Urinary bladder (tissue), 4 donors: ENCODE measurements at places on chromosomes 2 and 18. TPM values are rescaled to one million over a fixed set of nuclear protein-coding genes. Genes with fewer than 3 reads are reported as not detected.

SLC4A3 gene
- polyA plus RNA-seq, result 2.6 TPM

GRCh38 chr2:191166111-191166755, 15.4 kb upstream of the STAT4 start:
- DNase-seq, result no peak

GRCh38 chr2:189574793-189575475, 5.7 kb downstream of the SLC40A1 start:
- DNase-seq, result no peak

DNA sequence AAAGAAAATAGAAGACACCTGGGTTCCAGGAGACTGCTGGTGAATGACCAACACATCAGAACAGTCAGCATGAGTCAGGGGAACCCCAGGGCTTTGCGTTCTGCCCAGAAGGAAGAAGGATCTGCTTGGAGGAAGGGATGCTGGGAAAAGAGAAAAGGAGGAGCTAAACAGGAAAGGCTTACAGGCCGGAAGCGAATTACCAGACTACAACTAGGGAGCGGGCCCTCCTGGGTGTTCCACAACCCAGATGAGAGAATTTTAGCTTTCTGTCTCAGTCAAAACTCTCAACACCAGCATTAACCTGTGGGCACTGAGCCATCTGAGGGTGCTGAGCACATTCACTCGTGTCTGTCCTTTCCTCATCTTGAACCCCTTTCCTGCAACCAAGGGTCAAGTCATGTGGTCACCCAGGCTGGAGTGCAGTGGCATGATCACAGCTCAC, 19.2 kb downstream of the CDC42EP3 start:
- DNase-seq, result no peak

RMDN2 gene
- 6.4 TPM for polyA plus RNA-seq

GPR35 gene
- 3.3 TPM for polyA plus RNA-seq

GRCh38 chr2:24179683-24180082, 4.8 kb downstream of the FAM228A start:
- DNase-seq, result no peak

DNA sequence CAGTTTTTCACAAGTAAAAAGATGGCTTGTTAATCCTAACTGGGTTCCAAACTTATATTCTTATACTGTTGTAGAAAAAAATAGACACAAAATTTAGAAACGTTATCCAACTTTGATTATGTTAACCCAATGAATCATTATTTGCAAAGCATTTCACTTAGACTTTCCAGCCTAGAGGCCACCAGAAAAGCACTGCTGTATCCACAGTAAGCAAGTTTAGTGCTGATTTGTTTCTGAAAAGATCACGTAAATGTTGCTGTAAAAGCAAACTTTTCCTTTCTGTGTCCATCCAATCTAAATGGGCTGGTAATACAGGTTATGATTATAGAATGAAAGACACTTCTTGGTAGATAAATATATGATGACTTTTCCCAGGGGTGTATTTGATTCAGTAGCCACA, 17.6 kb upstream of the BZW1 start:
- DNase-seq, result no peak

DNA sequence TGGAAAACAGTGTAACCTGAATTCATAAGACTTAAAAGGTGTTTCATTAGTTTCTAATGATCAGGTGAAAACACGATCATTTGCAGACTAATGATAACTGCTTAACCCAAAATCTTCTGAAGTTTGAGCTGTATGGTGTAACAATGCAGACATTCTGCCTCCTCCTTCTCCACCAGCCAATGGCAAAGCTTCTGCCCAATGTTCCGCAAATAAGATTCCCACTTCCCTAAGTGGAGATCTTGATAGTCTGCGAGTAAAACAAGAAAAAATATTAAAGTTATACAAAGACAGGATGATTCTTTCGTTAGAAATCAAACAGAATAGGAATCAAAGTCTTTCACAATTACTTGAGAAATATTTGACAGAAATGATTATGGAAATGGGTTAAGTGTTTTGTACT, 8.1 kb downstream of the C2orf42 start:
- DNase-seq, result no peak

NEU2 gene
- polyA plus RNA-seq, result not detected

- DNase-seq, result no peak
These were observed 198.6 kb upstream of the EPAS1 start for GRCh38 chr2:46098621-46099062.

NT5DC4 gene
- not detected for polyA plus RNA-seq

ABCG5 gene
- not detected for polyA plus RNA-seq

MBD2 gene
- 27.0 TPM for polyA plus RNA-seq

PMAIP1 gene
- polyA plus RNA-seq, result 1.1 TPM

DNA sequence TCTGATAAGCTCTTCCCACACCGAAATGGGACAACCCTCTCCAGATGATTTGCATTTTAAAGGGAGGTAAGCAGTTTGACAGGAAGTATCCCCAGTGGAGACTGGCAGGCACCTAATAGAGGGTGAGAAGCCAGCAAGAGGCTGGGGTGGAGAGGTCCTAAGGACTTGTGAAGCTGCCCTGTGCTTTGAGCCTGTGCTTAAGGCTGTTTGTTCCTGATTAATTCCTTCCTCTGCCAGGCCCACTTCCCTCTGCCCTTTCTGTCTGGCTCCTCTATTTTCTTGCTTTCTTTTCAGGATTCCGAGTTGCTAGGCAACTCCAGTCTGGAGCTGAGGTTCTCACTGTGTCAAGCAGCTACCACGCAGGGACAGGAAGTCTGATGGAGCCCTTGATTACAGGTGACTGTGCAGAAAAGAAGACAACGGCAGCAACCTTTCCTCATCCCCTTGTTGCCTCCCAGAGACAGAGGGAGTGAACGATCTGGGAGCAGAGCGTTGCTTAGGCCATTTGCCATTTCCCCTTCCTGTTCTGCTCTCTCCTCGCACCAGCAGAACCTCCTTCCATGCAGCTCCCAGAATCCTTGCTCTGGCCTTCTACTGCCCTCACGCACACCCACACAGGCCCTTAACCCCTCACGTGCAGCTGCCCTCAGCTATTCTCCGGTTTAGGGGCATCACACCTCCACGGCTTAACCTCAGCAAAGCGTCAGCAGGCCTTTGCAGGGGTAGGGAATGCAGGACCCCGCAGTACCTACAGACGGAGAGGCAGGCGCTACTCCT, 103.6 kb upstream of the CELF4 start:
- DNase-seq, result no peak

GRCh38 chr2:3154146-3154545, 223.5 kb downstream of the EIPR1 start:
- DNase-seq, result no peak

- no peak for DNase-seq
These were observed 166.1 kb upstream of the ZNF521 start for GRCh38 chr18:25517881-25518715.

DNA sequence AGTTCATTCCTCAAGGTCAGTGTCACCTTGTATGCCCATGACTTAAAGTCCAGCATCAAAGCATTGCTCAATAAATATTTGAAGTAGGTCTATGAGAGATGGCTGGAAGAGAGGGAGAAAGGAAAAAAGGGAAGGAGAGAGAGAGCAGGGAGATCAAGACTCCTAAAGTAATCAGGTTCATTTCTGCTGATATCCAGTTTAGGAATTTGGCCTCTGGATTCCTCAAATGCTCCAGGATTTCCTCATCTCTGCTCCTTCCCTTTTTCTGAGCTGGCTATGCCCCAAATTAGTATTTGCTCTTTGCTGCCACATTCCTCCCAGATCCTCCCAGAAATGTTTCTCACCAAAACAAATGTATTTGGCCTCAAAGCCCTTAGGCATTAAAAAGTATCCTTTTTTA, 739.4 kb upstream of the CHAC2 start:
- no peak for DNase-seq

- DNase-seq, result no peak
These were observed 308.0 kb upstream of the STON1 start for GRCh38 chr2:48221846-48222516.

DNA sequence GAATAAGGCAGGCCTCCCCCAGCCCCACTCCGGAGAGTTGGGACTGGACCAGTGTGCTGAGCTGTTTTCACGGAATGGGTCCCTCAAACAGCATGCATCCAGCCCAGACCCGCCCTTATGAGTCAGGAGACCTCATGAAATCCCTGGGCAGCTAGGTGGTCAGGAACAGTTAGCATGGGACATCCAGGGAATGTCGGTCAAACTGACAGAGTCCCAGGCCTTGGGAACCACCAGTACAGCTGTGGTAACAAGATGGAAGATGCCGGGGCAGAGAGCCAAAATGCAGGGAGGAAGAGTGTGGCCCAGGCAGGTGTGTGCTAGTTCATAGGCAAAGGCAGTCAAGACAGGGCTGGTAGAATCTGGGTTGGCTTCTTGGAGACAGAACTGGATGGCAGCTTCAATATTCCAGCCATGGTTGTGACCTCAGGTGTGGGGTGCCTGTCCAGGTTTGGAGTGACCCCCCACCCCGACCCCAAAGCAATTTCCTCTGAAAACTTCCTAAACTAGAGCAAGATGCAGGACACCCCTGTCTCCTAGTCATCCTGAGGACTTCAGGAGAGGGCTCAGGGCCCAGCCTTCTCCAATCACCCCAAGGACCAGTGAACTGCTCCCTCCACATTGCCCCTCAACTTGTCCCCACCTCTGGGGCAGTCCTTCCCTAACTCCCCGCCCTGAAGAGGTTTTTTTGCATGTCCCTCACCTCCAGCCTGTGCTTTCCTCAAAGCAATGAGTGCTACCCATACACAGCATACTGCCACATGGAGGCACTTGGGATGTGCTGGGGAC, 46.5 kb downstream of the KCNIP3 start:
- no peak for DNase-seq

RNF152 gene
- polyA plus RNA-seq, result 3.4 TPM

DNA sequence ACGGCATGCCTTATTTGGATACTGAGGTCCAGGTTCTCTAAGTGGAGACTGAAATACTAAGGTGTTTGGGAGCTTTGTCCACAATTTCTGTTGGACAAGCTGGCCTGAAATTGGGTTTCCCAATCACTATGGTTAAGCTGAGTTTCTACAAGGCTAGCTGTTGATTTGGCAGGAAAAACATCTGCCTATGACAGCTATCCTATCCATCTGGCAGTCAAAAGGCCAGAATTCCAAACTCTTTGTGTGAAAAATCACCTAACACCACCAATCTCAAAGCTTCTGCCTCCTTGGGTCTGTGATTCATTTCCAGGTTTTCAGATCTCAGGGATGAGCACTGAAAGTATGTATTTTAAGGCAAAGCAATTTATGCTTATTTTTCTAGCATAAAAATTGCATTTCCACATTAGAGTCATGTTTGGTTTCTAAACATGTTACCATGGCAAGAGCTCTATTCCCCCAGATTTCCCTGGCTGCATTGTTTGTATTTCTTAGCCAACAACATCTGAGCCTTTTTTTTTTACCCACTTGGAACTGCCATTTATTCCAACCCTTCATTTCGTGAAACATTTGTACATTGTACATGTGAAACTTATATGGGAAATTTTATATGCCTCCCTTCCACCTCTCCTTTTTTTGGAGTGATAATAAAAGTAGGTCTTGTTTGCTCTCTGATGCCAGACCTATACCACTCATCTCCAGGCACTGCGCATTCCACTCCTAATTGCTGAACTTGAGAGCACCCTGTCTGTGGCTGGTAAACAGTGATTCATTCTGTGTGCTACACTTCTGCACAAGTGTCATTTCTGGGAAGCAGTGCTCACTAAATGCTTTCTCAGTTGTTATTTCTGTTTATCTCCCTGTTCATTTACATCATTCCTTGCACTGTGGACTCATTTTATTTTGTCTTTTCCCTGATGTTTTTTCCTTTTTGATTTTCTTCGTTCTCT, 15.9 kb upstream of the CCDC85A start:
- no peak for DNase-seq

- DNase-seq, result no peak
These were observed 41.8 kb downstream of the KCTD18 start for GRCh38 chr2:200467806-200468681.

UGT1A10 gene
- not detected for polyA plus RNA-seq

DNA sequence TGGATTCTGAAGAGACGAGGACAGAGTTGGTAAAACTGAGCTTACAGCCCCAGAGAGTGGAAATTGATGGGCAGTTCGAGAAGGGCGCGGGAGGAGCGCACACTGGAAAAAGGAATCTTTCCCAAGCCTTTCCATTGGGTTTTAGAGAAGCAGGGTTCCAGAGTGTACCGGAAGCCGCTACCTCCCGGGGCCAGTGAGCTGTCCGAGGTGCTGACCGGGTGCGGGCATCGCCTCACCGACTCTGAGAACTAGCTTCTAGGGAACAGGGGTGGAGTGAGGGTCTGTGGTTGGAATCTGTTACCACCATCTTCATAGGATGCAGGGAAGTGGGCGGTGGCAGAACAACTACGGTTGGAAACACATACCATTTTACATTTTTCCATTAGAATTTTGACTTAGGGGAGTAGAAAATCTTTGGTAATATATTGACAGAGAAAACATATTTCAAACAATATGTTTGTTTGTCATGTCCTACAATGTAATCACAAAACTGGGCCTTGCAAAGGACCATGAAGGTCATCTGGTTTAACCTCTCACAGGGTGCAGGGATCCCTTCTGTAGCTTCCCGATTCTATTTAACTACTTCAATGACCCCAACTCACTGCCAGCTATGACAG, 724 bp downstream of the NMS start:
- no peak for DNase-seq

- no peak for DNase-seq
These were observed 213.4 kb downstream of the HNMT start for GRCh38 chr2:138177693-138178092.

DNA sequence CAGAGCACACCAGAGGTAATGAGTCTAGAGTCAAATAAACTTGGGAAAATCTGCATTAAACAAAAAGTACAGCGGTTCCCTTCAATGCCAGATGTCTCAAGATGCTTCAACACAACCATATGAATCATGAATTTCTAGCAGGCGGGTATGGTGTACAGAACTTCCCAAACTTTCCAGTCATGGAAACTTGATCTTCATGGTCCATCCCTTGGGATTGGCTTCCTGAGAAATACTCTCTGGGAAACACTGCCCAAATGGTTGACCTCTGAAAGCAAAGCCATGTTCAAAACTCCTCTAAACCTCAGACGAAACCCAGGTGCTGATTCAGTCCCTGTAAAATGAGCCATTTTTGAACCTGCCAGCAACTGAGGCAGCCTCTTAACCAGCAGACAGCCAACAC, 16.4 kb upstream of the TMEM247 start:
- DNase-seq, result no peak

DNA sequence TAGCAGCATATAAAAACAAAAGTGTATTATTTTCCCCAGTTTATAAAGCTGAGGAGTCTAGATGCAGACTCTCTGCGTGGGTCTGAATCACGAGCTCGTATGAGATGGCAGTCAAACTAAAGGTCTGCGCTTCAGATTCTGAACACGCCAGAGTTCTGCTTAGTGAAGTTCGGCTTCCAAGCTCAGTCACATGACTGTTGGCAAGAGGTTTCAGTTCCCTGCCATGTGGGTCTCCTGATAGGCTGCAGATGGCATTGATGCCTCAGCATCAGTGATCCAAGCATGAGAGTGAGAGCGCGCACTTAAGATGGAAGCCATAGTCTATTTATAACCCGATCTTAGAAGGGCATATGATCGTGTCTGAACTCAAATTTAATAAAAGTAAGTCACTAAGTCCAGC, 242.8 kb upstream of the DOK6 start:
- DNase-seq, result no peak
